Smooth muscle cell of the brain vasculature (primary cell): ENCODE measurements at places on chromosomes 7 and 10.

GRCh38 chr10:77188000-77188395, 449.6 kb downstream of the KCNMA1 start:
- DNase-seq = no peak

DNA sequence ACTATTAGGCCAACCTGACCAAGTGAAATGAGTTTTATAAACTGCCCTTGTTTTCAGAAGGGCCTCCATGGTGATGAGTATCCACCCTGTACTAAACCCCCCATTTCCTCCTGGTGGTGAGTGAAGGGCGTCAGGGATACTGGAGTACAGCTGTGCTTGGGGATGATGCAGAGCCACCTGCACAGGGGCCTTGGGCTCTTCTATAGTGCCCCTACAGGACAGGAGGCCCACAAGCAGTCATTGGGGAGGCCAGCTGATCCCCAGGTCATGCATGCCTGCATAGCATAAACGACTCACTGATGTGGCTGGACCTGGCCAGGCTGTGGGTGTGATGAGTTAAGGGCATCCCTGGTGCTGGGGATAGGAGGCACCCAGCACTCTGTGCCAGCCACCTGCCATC, 114.1 kb upstream of the CELF2 start:
- no peak for DNase-seq

DNA sequence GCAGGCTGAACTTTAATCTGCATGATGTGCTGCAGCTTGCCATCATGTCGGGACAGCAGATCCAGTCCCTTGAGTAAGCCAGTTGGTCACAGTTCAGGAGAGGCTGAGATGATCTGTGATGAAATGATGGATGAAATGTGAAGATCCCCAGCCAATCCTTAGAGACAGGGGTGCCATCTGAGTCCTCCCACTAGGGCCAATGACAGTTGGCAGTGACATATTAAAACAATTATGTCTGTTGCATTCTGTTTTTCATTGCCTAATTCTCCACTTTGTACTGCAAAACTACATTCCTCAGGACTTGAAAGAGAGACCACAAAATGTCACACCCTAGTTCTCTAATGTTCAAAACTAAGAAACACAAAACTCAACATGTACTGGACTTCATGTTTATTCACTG, 66.3 kb upstream of the CAV2 start:
- DNase-seq = no peak

DNA sequence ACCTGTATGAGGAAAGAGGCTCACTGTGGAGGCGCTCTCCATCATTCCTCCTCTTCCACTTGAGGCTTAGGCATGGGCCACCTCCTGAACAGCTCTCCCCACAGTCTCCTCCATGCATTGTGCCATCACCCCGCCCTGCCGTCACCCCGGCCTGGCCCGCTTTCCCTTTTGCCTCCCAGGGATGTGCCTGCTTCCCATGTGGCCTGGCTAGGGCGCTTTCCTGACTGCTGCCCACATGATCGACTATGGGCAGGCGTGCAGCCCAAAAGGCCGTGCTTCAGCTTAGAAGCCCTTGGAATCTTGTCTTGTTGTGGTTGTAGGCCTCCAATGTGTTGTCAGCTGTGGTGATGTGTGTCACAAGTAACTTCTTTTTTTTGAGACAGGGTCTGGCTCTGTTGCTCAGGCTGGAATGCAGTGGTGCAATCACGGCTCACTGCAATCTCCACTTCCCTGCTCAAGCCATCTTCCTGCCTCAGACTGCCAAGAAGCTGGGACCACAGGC, 1.8 kb upstream of the ACTR3C start:
- no peak for DNase-seq

- peak; percentile 47 for DNase-seq
These were observed 91.6 kb downstream of the HECW1 start for GRCh38 chr7:43204081-43204480.

GRCh38 chr10:99346247-99346646, 17.1 kb downstream of the CNNM1 start:
- no peak for DNase-seq

- no peak for DNase-seq
These were observed 489.1 kb upstream of the PODXL start for GRCh38 chr7:132045481-132045980.

- no peak for DNase-seq
These were observed 32.6 kb upstream of the HABP2 start for GRCh38 chr10:113520261-113520660.

GRCh38 chr10:44043646-44044375, 341.1 kb downstream of the CXCL12 start:
- no peak for DNase-seq

GRCh38 chr7:121084748-121085336, 96.3 kb downstream of the CPED1 start:
- DNase-seq = no peak

DNA sequence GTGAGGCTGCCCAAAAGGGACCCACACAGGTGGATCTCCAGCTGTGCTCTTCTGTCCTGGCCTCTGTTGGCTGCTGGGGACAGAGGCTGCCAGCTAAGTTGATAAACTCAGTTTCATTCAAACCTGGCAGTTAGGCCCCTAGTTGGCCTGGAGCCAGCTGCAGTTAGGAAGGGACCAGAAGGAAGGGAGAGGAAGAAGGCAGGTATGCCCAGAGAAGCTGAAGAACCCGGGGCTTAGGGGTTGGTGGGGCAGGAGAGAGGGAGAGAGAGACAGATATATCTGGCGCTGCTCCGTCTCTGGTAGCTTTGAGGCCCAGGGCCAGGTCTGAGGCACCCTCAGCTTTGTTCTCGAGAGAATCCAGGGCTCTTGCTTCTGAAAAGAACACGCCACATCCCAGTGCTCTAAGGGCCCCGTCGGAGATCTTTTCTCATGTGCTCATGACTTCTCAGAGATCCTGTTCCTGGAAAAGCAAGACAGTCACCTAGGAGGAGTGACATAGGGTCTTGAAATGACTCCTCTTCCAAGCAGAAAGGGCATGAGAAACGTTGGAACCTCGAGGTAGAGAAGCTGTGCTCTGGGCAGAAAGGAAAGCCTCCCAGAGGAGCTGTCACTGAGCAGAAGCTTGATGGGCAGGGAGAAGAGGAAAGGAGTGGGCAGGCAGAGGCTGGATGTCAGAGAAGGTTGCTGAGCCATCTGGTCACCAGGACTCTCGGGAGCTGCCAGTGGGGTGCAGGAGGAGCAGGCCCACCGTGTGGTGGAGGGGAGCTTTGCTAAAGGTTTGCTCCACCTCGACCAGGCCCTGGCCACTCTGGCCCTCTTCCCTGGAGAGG, 153.6 kb downstream of the ARHGAP21 start:
- no peak for DNase-seq

DNA sequence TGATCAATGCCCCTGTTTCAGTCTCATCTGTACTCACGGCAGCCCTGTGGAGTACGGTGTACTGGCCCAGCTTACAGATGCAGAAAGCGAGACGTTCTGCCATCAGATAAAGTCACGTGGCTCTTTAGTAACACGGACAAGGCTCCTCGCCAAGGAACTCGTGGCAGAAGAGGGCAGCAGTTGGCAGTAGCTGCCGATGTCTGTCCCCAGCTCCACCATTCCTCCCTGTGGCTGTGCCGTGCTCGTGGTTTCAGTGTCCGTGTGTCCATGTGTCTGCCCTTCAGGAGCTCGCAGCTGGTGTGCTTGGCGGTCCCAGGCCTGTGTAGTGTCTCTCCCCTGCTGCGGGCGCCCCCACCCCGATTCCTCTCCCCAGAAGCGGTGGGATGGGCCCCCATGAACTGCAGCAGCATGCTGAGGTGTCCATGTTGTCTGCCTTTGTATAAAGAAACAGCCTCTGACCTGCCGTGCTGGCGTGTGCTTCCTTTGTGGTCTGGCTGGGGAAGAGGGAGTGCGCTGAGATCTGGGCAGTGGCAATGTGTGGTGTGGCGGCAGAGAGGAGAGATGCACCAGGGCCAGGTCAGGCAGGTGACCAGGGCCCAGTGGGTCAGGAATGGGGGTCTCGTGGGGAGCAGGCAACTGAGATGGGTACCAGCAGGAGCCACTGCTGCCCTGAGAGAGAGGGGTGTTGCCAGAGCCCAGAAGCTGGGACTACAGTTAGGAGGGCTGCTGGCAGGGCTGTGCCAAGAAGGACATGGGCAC, 9.8 kb downstream of the RHBDD2 start:
- no peak for DNase-seq

GRCh38 chr7:33463131-33463530, 333.8 kb downstream of the BBS9 start:
- DNase-seq = no peak

DNA sequence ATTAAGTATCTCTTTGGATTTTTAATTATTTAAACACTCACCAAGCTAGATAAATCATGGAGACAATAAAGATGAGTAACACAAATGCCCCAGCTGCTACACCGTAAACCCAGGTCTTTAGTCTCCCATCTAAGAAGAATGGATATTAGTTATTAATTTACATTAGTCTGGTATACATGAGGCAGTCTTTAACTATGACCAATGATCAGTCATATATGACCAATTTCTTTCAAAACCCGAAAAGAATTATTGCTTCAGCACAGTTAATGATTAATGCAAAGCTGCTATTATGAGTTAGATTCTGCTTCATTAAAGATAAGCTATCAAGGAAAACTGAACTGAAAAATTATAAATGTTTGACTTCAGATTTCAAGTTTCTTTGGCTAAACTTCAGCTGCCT, 402.9 kb downstream of the PHF14 start:
- DNase-seq = no peak

DNA sequence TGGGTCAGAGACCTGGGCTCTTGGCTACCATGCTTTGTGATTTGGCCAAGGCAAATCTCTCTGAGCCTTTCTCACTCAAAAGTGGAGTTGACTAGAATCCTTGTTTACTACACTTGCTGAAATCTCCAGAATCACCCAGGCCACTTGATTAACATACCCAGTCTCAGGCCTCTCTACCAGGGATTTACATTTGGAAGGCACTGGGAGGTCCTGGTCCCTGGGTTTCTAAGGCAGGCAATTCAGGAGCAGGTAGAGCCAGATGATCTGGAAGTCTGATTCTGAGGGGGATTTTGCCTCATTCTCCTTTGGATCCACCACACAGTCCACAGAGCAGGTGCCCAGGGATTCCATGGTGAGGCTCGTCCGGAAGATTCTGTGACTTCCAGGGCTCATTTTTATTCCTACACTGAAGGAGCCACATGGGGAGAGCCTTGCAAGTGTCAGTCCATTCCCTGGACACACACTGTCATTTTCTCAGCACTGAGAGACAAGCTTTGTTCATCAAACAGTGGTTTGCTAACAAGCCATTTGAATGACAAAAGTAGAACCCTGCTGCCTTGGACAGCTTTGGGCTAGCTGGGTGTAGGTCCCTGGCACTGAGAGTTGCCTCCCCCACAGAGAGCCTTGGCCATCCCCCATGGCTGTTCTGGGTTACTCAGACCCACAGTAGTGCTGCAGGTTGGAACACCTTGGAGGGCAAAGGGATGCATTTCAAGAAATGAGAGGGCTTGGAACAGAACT, 74.2 kb downstream of the NOC3L start:
- DNase-seq = no peak

- no peak for DNase-seq
These were observed 122.5 kb upstream of the EGR2 start for GRCh38 chr10:62938672-62939071.

DNA sequence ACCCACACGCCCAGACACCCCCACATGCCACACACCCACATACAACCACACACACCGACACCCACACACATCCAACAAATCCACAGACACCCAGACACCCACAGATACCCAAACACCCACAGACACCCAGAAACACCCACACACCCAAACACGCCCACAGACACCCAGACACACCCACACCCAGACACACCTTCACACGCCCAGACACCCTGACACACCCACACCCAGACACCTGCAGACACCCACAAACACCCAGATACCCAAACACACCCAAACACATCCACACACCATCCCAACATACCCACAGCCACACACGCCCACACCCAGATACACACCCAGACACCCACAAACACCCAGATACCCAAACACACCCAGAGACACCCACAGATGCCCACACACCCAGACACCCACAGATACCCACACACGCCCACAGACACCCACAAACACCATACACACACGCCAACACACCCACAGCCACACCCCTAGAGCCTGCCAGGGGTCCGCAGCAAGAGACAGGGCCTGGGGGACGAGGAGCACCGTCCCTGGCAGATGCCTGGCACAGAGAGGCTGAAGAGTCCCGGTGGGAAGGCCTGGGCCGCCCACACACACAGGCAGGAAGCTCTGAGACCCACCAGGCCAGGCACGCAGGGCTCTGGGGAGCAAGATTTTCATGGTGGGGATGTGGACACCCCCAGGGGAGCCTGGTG, 28.5 kb downstream of the CYP2W1 start:
- DNase-seq = no peak

GRCh38 chr10:12165999-12166775, 29.5 kb downstream of the NUDT5 start:
- DNase-seq = no peak

GRCh38 chr10:82953331-82953730, 1078.3 kb downstream of the NRG3 start:
- no peak for DNase-seq

GRCh38 chr7:114934713-114935112, 12.8 kb downstream of the MDFIC start:
- no peak for DNase-seq

DNA sequence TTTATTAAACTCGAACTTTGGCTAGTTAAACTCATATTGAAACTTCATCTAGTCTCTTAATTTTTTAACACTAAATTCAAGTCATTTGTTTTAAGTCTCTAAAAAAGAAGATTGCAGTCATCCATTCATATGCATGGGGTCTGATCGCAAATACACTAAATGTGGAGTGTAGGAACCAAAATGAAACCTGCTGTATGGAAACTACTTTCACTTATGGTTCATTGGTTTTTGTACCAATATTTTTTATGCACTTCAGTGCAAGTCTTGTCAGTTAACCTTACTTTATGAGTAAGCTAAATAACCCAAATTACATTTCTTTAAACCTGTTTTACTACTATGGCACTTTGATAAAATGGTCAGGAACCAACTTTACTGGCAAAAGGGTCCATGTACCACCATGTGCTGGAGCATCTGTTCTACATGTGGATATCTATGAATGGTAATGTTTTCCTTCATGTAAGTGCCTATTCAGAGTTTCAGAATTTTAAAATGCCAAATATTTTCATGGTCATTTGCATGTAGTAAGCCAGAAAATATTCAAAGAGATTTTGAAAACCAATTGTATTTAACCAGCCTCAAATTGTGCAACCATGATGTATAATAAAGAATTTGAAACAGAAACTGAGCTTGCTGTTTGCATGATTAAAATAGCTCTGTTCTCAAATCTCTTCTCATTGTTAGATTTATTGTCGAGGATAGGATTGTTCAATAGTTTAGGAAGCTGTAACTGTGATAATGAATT, 7.6 kb upstream of the SUPV3L1 start:
- no peak for DNase-seq

DNA sequence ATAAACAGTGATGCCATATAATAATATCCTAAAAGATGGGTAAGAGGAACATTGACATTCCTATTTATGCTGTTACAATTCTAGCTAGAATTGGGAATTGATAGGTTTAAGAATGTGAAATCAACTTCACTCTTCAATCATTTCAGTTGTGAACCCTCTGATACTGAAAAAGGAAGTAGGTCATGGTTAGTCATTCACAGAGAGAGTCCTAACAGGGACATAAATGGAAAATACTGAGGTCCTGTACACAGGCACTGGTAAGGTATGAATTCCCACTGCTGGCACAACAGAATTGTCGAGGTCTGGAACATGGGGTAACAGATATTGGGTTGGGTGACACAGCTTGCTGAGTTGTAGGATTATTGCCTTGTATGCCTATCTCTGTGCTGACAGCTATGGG, 289.4 kb upstream of the LRRN3 start:
- DNase-seq = no peak

GRCh38 chr7:66301737-66302136, 96.6 kb downstream of the TPST1 start:
- no peak for DNase-seq
